ENCODE measurements at places on chromosomes 2 and 18.

DNA sequence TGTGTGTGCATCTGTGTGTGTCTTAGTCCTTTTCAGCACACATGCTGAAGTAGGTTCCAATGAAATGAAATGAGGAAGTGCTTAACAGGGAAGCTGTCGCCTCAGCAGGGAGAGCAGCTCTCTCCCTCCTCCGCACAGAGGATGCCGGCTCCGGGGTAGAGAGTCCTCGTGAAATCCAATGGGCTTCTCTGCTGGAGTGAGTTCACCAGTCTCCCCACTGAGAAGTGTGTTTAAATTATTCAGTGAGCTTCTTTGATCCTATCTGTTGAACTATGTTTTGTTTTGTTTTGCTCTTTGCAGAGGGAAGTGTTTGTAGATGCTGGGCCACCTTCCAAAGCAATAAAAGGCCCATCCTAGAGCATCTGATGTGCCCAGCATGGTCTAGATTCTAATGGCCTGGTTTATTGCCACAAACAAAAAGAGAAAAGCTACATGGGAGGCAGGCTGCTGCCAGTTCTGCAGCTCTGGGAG, 6.7 kb downstream of the PPP1R7 start:
- DNase-seq = no peak

DNA sequence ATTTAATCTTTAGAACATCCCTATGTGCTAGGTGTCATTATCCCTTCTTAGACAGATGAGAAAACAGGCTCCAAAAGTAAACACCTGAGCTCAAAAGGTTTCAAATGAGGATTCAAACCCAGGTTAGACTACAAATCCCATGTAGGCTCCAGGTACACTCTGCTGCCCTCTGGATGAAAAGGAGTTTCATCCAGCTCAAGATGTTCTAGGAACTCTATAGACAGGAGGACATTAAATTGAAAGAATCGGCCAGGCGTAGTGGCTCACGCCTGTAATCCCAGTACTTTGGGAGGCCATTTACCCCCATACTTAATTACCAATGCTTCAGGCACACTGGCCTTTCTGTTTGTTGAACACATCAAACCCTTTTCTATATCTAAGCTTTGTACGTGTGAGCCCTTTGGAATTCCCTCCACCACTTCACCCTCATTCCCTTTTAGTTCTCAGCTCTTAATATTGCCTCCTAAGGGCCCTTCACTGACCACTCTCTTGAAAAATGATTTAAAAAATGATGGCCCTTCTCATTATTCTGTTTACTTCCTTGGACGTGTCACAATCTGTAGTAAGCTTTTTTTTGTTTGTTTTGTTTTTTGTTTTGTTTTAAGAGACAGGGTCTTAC, 10.7 kb downstream of the SLC25A12 start:
- no peak for DNase-seq

- no peak for DNase-seq
Observed at GRCh38 chr2:14235667-14236066, 396.9 kb upstream of the LRATD1 start.

DNA sequence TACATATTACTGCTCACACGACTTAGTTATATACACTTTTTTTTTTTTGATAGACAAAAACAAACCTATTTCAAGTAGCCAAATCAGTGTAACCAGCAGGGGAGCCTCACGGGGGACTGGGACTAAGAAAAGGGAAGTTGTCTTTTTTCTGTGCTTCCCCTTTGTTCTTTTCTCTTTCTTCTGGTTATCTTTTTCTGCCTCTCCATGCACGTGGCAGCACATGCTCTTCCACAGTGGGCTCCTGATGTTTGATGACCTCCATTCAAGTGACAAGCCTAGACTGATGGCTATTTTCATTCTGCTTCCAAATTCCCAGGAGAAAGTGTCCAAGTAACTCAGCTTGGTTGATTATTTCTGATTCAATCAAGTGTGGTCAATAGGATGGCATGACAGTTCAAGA, 98.2 kb upstream of the STK39 start:
- DNase-seq = no peak

GRCh38 chr18:67109535-67109934, 407.0 kb downstream of the DSEL start:
- DNase-seq = no peak

- DNase-seq = no peak
Observed at GRCh38 chr2:238869-239268, 25.0 kb downstream of the SH3YL1 start.

DNA sequence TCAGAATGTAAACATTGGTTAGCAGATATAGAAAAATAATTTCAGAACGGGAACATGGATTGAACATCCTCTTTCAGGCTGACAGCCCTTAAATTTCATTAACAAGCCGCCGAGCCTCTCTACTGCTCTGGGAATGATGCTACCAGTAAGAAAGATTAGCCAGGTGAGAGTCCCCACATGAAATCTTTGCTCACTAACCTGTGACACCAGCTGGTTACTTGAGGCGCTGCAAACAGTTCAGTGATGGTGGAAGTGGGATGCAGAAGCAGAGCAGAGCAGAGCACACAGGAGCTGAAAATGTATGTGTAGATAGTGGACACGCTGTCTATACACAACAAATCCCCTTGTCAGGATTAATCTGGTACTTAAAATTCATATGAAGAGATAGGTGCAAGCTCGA, 721.1 kb downstream of the DPP10 start:
- no peak for DNase-seq

- DNase-seq = no peak
Observed at GRCh38 chr2:125296742-125297141, 1271.7 kb downstream of the CNTNAP5 start.

DNA sequence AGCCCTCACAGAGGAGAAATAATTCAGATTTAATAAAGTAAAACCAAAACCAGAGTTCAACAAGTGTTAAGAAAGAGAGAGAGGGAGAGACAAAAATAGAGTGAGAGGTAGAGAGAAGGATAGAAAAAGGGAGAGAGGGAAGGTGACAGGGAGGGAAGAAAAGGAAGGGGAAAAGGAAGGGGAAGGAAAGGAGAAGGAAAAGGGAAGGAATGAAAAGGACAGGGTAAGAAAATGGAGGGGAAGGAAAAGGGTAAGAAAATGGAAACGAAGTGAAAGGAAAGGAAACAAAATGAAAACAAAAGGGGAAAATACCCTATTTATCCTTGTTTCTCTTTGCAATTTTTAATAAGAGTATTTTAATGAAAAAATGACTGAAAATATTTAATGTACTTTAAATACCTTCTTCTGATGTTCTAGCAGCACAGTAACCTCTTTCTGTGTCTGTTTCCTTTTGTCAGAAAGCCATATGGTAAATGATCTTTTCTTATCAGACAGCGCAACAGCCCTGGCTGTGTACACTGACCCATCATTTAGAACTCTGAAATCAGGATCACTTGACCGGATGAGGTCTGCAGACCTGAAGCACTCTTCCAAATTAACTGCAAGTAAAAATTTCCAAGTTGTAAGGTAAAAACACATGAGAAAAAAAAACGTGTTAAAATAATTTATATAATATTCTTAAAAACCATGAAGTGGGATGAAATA, 11.8 kb downstream of the DSC3 start:
- no peak for DNase-seq

- no peak for DNase-seq
Observed at GRCh38 chr2:11343368-11343649, 1.1 kb downstream of the ROCK2 start.

DNA sequence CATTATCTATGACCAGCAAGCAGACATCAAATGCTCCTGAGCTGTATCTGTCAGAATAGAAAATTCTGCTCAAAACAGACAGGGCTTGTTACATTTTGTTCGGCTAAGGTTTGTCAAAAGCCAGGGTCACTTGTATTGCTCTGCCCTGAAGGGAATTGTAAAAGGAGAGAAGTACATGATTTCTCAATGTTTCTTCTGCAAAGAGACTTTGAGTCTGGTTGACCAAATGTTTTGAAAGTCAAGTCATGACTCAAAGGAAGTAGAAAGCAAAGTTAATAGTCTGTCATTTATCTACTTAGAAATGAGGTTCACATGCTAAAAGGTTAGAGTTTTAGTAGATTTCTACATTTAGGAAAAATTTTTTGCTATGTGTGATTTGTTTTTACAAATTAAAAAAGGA, 1624.1 kb upstream of the ZEB2 start:
- DNase-seq = no peak

GRCh38 chr18:23283916-23284430, 148.7 kb downstream of the CABLES1 start:
- DNase-seq = no peak

DNA sequence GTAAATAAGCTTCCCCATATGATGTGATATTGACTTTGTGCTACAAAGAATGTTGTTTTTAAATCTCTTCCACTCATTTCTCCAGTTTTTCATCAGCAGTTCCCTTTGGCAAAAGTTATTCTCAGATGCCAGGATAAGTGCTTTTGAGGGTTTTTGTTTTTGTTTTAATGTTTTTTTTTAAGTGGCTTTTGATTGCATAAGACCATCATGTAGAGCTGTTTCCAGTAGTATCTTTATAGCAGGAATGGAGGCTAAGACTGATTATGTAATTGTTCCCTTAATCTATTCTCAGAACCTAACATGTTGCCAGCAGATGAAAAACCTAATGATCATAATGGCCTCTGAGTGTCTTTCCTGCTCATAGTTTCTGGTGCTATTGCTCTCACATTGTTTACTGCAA, 77.9 kb downstream of the CABLES1 start:
- DNase-seq = no peak

DNA sequence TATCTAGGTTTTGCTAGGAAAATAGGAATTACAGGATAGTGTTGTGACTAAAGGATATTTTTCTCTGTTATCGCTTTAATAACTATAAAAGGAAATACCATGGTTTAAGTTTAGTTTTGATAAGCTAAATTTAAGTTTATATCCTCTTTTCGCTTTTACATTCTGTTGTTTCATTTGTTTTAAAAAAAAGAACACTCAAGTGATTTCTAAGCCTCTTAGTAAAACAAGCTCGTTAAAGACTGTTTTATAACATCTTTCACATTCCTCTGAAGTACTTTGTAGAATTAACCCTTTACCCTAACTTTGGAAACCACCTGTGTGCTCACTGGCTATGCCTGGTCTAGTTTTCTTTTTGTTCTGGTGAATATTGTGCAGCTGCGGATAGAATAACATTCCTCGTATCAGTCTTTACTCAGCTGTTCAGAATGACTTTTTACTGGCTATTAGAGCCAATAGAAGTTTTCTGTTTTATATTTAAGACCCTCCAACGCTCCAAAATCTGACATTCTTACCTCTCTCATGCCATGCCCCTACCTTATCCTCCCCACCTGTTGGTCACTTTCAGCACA, 183.1 kb downstream of the PTPRM start:
- no peak for DNase-seq

- DNase-seq = no peak
Observed at GRCh38 chr2:122627388-122627787, 871.9 kb downstream of the TSN start.

DNA sequence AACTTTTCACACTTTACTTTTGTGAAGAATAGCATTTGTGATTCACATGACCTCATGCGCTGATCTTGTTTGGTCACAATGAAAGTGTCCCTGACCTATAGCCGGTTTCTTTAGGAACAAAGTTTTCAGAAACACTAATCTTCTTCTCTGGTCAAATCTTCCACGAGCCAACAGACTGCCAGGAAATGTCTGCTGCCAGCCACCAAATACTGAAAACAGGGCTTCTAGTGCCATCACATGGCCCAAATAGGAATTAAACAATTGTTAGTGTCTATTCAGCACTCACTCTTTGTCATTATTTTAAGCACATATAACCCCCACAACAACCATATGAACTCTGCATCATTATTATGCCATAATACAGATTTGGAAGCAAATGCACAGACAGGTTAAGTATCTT, 286.5 kb upstream of the SYT4 start:
- no peak for DNase-seq

DNA sequence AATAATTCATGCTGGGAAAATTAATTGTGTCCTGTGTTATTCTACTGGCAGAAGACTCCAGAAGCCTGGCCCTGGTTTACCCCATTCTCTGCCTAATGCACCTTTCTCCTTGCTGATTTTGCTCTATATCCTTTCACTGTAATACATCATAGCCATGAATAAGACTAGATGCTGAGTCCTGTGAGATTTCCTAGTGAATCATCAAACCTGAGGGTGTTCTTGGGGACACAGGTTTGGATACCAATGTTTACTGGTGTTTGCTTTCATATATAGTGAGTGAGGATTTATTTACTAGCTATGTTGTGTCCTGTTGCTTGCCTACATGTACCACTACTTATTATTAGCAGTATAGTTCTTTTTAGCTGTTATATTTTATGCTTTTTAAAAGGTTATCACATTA, 6.5 kb downstream of the METTL5 start:
- no peak for DNase-seq

DNA sequence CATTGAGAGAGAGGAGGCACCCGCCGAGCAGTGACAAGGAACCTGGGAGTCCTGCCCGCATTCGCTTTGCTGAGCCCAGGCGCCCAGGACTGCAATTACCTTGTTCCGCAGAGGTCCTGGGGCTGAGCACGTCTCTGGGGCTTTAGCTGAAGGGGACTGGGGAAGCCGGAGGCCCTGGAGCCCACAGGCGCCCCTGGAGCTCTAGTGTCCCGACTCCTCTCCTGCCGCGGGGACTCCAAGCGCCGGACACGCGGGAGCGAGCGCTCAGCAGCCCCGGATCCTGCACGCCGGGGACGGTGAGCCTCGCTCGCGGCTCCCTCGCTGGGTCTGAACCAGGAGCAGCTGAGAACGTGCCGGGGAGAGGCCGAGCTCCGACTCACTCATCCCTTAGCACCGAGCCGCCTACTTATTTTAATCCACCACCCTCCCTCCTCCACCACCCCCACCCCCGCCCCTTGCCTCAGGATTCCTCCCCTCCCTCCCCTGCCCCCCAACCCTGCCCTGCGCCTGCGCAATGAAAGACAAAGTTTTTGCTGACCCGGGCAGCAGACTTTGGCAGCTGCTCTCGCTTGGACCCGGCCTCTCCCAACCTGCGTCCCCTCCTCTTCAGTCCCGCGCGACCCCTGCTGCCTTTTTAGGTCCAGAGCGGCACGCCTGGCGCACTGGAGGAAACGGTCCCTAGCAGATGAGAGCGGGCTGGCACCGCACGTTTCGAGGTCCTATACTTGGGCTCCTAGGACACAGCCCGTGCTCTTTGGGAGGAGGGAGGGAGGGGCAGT, at the start of gene OSR1:
OSR1 (minus strand) TSS at position 382 of the 779 bp plus-strand sequence. CDS start 4,818 bp downstream, outside the sequence.
- peak; percentile 43 for DNase-seq

- DNase-seq = no peak
Observed at GRCh38 chr2:201114846-201115245, 1.1 kb upstream of the CFLAR start.

GRCh38 chr2:197130318-197130717, 180.3 kb downstream of the ANKRD44 start:
- no peak for DNase-seq

GRCh38 chr2:221807706-221808105, 235.6 kb upstream of the EPHA4 start:
- no peak for DNase-seq

- no peak for DNase-seq
Observed at GRCh38 chr2:113370478-113371091, 66.9 kb upstream of the ZNG1B start.

GRCh38 chr2:232908695-232909094, 38.6 kb downstream of the SNORC start:
- DNase-seq = no peak

DNA sequence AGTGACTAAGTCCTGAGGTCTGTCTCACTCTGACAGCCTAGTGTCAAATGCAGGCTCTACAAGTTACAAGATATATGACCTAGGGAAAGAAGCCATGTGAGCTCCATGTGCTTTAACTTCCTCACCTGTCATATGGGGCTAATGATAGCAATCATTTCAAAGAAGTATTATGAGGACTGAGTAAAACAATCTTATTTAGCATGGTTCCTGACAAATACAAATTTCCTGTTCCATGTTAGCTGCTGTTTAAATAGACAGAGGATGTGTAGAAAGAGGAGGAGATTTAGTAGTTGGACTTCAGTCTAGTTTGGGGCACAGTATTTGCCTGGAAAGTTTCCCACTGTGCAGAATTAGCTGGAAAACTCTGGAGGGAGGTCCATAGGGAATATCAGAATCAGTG, 545.8 kb downstream of the CNTNAP5 start:
- no peak for DNase-seq

GRCh38 chr2:28527196-28527595, 31.3 kb downstream of the PLB1 start:
- no peak for DNase-seq

Measured in GOT3 (cell line).